Stimulated activated CD4-positive, alpha-beta T cell treated with anti-CD3 and anti-CD28 coated beads, Interleukin-4, amount 100 ng/mL, for 1 hour (primary cell): ENCODE measurements at places on chromosomes 13 and 19.

DNA sequence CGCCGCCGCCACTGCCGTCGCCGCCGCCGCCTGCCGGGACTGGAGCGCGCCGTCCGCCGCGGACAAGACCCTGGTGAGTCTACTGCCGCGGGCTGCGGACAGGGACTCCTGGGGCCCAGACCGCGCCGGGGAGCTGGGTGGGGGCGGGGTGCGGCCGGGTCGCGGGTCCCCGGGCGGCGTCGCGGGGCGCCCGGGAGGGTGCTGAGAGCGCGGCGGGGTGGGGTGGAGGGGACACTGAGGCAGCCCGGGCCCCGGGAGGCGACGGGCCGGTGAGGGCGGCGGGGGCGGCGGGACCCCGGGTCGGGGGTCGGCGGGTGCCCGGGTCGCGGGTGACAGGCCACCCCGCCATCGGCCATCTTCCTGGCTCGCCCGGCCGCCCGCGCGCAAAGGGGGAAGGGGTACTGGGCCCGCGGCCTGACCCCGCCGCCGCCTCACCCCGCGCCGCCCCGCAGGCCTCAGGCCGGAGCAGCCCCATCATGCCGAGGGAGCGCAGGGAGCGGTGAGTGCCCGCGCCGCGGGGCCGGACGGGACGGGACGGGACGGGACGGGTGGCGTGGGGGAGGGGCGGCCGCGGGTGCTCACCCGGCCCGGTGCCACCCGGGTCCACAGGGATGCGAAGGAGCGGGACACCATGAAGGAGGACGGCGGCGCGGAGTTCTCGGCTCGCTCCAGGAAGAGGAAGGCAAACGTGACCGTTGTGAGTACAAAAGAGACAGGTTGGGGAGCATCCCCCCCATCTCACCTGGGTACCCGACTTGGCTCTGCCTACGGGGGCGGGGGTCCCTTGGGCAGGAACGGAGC lies 489 bp downstream of the CCNE1 start:
- peak; percentile 23 for DNase-seq

- DNase-seq = no peak
These were observed 1574.4 kb upstream of the PRR20A start for GRCh38 chr13:55566334-55566733.

GRCh38 chr13:60351326-60351725 lies 45.7 kb upstream of the TDRD3 start:
- DNase-seq = no peak

- no peak for DNase-seq
These were observed 22.1 kb upstream of the WDR18 start for GRCh38 chr19:961866-962620.

GRCh38 chr19:10968527-10969135 lies 7.8 kb downstream of the SMARCA4 start:
- DNase-seq = no peak

DNA sequence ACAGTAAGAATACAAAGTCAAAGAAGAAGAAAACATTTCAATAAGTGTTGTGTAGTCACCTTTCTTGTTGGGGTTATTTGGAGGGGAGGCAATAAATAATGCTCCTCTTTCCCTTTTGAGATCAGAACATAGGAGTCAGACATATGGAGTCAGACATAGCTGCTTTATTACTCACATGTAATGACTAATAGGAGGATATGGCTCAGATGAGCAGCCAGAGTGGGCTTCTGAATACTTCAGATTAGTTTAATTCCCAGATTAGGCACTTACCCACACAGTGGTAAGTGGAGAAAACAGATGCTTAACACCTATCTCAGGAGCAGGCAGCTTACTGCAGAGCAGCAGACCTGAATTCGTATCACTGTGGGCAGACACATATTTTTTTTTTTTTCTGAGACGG lies 31.7 kb upstream of the C1QTNF9B start:
- no peak for DNase-seq

- DNase-seq = no peak
These were observed 3.7 kb downstream of the CREB3L3 start for GRCh38 chr19:4157164-4157563.

DNA sequence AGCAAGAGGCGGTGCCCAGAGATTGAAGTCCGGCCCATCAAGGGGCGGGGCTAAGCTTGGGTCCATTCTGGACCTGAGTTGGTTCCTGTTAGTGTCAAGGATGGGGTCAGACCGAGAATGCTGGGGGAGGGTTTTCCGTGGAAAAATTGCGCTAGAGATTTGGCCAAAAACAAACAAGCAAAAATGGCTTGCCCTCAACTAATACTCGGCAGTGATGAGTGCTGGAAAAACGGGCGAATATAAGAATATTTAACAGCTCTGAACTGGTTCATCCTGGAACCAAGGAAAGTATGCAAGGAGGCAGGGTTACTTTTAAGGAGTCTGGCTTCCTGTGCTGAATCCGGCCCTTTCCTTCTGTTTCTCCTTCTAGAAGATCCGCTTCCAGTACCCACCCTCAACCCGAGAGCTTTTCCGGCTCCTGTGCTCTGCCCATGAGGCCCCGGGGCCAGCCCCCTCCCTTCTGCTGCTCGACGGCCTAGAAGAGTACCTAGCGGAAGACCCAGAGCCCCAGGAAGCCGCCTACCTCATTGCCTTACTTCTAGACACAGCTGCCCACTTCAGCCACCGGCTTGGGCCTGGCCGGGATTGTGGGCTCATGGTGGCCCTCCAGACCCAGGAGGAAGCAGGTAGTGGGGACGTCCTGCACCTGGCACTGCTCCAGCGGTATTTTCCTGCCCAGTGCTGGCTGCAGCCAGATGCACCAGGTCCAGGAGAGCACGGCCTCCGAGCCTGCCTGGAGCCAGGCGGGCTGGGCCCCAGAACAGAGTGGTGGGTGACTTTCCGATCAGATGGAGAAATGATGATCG lies 880 bp downstream of the SWSAP1 start:
- peak; percentile 64 for DNase-seq
